Posterior vena cava (tissue), 2 donors: ENCODE measurements at places on chromosomes 11 and 22. TPM values are rescaled to one million over a fixed set of nuclear protein-coding genes. Genes with fewer than 3 reads are reported as not detected.

GNAZ gene
- total RNA-seq, result 37.0 TPM

APOL4 gene
- total RNA-seq, result 7.5 TPM

MIOX gene
- not detected for total RNA-seq

JAM3 gene
- 86.6 TPM for total RNA-seq

NECTIN1 gene
- total RNA-seq, result 10.6 TPM

APOA1 gene
- total RNA-seq, result not detected

YPEL4 gene
- 1.3 TPM for total RNA-seq

CECR2 gene
- 0.24 TPM for total RNA-seq

KDM4D gene
- 0.71 TPM for total RNA-seq

ADM2 gene
- total RNA-seq, result 0.14 TPM

NRIP3 gene
- 6.0 TPM for total RNA-seq

USP35 gene
- total RNA-seq, result 14.1 TPM

DUSP8 gene
- total RNA-seq, result 11.0 TPM

OR8J3 gene
- not detected for total RNA-seq

CTTN gene
- 192 TPM for total RNA-seq

SLC22A25 gene
- not detected for total RNA-seq

TRIM64 gene
- total RNA-seq, result not detected

ADAMTS15 gene
- total RNA-seq, result 20.7 TPM

SORL1 gene
- total RNA-seq, result 9.4 TPM

UBQLNL gene
- 0.32 TPM for total RNA-seq

SLC1A2 gene
- total RNA-seq, result 1.9 TPM

TRPC6 gene
- 2.7 TPM for total RNA-seq

C11orf97 gene
- total RNA-seq, result not detected

FAM83F gene
- not detected for total RNA-seq

OR51E2 gene
- total RNA-seq, result 0.57 TPM

SCN2B gene
- 1.4 TPM for total RNA-seq

OR9G4 gene
- not detected for total RNA-seq

SLC5A1 gene
- total RNA-seq, result not detected

INPP5J gene
- 0.74 TPM for total RNA-seq

IL10RA gene
- total RNA-seq, result 12.1 TPM

UPK2 gene
- not detected for total RNA-seq

ROBO4 gene
- 19.8 TPM for total RNA-seq
